Cortex of kidney (tissue), 1 donor: ENCODE measurements at places on chromosomes 4 and X.

DNA sequence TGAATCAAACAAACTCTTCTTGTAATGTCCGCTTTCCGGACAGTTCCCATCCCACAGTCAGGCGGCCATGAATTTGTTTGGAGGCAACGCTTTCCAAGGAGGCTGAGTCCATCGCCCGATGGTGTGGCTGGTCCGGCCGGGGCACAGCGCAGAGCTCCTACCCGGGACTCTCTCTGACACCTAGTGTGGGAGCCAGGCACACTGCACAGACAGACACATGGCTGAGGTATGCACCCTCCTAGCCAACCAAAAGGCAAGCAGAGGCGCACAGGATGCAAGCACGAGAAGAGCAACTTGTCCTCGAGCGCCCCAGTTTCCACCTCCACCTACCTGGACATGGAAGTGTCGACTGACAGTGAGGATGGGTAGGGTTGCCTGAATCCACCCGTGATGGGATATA is 87.5 kb downstream of the LEF1 start:
- DNase-seq = no peak

DNA sequence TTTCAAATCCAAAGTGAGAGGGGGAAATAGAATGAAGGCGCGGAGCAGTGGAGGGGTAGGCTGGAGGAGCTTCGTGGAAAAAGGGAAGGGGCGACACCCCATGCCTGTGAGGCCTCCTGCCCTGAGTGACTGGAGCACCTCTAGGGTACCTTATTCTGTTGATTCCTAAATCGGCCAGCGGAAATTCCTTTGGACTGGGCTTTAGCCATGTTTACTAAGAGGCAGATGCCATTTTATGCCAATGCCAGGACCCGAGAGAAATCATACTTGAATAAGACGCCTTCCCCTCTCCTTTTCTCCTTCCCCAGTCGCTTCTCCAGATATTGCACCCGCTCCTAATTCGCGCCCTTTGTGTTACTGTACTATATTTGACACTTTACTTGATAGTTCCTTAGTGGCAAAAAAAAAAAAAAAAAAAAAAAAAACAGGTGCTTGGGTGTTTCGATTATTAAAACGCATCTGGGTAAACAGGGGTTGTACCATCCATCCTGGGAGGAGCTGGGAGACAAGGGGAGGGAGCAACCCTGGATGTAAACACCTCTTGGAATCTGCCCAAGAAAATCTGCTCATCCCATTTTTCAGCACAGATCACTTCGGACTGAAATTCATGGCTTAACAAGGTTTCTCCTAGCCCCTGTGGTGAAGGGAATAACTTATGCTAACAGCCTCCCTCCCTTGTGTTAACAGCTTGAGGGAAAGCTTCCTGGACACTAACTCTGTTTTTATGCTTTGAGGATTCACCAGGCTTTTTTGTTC is 1.5 kb downstream of the BMP3 start:
- no peak for DNase-seq

DNA sequence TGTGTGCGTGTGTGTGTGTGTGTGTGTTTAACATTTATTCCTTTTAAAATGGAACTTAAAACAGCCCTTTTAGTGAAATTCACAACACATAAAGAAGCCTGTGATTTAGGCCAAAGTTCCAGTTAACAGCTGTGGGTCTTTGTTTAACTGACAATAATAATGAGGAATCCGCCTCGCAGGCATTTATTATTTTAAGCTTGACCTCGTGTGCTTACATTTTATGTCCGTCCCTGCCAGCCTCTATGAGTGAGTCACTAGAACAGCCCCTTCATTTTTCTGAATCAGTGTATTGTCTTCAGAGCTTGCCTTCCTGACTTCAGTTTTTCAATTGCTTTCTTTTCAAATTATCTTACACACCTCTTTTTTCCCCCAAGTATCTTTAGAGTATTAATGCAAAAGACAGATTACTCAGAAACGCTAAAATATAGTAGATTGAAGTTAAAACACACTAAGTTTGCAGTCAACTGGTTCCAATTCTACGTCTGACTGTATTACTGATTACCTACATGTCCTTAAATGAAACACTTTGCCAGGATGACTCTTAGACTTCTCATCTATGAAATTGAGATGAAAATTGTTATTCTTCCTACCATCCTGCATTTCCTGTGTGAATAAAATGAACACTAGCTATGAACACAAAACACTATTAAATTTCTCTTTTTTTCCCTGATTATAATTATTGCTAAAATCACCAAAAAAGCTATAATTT is 319.6 kb upstream of the HS3ST1 start:
- DNase-seq = no peak

DNA sequence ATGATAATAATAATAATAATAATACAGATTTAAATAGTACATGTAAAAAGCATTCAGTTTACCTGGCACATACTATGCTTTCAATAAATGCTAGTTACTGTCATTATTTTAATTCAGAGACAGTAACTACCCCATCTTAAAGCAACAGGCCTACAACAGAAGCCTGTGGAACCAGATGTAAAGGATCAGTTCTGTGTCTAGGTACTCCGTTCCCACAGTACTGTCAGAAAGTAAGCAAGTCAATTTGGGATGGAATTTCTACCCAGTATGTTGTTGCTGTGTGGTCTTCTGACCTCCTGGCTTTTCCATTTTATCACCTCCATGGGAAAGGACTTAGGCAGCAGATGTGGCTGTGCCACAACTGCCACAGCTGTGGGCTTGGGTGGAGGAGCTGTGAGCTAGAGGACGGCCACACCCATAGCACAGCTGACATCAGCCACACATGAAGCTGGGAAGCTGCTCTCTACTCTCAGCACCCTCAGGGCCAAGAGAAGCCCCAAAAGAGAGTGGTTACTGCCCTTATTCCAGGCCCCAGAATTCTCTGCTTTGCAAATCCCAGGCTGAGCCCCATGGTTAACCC is 102.8 kb downstream of the CBR4 start:
- no peak for DNase-seq

DNA sequence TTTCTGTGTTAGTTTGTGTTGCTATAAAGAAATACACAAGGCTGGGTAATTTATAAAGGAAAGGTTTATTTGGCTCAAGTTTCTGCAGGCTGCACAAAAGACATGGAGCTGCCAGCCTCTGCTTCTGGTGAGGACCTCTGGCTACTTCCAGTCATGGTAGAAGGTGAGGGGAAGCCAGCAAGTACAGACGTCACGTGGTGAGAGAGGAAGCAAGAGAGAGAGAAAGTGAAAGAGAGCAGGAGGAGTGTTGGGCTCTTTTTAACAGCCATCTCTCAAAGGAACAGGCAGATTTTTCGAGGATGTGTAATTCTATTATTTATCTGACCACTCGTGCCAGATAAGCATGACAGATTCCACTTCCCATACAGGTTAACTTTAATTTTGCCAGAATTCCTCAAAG is 1199.1 kb downstream of the ADGRL3 start:
- DNase-seq = no peak

DNA sequence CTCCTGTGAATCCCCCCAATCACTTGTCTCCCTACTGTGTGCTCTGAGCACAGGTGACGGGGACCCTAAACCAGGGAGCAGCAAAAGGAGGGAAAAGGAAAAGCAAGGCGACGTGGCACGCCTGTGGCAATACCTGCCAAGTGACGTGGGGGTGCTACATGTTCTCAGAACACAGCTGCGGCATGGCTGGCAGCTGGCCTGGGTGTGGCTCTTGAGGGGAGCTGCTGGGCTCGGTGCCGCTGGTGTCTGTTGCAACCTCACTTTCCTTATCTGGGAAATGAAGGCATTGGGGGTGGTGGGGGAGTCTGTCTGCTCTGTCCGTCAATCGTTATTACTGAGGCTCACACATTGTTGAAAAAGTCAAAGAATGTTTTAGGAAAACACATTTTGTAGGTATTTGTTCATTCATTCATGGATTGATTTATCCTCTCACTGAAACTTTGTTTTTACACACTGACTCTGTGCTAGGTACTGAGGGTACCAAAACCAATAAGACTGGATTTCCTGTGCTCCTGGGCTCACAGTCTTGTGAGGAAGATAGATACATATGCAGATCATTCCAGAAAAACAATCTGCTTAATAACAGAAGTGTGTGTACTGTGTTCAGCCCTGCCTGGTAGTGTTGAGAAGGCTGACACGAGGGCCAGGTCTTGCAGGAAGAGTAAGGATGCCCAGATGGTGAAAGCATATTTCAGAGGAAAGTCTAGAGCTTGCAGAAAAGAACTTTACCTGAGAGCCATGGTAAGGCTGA is 217.6 kb downstream of the PTTG2 start:
- DNase-seq = no peak

DNA sequence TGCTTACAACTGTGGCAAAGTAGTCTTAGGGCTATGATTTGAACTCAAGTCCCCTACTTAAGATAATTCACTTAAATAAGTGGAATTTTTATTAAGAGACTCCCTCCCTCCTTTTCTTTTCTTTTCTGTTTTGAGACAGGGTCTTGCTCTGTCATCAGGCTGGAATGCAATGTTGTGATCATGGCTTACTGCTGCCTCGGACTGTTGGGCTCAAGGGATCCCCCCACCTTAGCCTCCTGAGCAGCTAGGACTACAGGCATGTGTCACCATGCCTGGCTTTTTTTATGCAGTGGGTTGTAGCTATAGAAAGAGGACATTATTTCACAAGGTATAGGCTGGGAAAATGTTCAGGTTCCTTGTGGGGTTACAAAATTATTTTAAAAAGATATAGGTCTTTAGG is 19.2 kb downstream of the DIAPH2 start:
- DNase-seq = no peak

DNA sequence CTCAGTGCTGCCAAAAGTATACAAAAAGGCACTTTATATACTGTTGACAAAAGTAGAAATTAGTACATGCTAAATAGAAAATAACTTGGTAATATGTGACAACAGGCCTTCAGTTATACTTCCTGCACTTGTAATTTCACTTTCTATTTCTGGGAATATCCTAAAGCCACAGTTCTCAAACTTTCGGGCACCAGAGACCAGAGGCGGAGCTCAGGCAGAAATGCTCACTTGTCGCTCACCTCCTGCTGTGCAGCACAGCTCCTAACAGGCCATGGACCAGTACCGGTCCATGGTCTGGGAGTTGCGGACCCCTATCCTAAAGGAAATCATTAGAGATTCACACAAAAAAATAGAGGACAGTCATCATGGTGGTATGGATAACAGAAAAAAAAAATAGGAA is 25.7 kb downstream of the ACSL4 start:
- no peak for DNase-seq

DNA sequence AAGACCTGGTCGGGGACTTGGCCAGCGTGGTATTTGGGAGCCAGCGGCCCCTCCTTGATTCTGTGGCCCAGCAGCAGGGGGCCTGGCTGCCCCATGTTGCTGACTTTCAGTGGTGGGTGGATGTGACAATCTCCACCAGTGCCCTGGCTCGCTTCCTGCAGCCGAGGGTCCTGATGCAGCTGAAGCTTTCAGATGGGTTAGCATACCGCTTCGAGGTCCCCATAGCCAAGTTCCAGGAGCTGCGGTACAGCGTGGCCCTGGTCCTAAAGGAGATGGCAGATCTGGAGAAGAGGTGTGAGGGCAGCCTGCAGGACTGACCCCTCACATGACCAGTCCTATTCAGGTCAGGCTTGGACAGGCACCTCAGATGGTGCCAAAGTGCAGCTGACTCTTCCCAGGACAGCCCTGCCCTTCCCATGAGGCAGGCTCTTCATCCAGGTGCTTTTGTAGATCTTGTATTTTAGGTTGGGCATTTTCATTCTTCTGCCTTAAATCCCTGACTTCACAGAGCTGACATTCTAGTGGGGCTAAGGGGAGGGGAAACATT is 15.1 kb downstream of the LNX1 start:
- DNase-seq = no peak

DNA sequence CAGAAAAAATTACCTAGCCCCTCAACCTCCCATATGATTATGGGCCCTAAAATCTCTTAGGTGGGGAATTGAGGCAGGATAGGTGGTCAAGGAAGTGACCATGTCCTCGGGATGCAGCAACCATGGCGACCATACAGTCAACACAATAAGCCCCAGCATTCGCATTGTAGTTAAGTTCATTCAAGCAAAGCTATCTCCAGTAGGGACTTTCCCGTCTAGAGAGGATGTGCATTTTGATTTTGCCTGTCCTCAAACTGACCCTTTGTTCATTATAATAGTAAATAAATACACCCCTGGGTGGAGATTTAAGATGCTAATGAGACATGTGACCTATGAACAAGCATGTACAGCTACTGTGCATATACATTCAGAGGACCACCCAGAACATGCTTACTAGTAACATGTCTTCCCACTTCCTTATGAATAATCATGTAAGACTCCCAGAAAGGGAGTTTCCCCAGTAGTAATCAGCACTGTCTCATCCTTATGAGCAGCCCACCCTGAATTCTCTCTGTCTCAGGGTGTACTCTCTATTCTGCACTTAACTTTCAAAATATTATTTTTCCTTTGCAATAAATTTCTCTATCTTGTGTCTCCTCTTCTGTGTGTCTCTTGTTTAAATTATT is 74.3 kb downstream of the NUDT11 start:
- no peak for DNase-seq

DNA sequence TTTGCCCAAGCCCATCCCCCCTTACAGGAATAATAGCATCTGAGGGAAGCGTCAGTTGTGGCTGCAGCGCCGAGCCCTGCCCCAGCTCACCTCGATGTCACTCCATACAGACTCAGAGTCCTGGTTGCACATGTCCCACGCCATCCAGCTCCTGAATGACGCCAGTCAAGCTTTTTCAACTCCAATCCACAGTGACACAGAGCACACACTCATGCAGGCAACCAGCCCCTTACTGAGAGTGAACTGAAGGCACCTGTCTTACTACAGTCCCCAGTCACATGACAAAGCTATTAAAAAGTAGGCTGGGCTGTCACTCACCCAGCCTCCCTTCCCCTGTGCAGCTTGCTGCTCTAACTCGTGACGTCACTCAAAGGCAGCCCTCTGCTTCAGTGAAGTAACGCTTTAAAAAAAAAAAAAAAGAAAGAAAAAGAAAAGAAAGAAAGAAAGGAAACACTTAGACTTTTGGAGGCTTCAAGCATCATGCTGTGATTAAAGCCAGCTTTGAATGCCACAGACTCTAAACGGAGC is at the start of gene PPARGC1A:
Gene PPARGC1A, minus strand, starts transcription at position 234 of the 528 bp plus-strand sequence. Its CDS starts 90 bp downstream, at position 144.
- no peak for DNase-seq

GRCh38 chr4:74754218-74754617 is 40.1 kb downstream of the BTC start:
- no peak for DNase-seq

- DNase-seq = no peak
Observed at GRCh38 chr4:85512446-85513205, 37.7 kb downstream of the ARHGAP24 start.

GRCh38 chr4:133146574-133147241 is 2.4 kb upstream of the PCDH10 start:
- DNase-seq = no peak

- no peak for DNase-seq
Observed at GRCh38 chr4:86595426-86595805, 1.3 kb downstream of the PTPN13 start.
